ENCODE measurements at places on chromosomes 3 and 15.

DNA sequence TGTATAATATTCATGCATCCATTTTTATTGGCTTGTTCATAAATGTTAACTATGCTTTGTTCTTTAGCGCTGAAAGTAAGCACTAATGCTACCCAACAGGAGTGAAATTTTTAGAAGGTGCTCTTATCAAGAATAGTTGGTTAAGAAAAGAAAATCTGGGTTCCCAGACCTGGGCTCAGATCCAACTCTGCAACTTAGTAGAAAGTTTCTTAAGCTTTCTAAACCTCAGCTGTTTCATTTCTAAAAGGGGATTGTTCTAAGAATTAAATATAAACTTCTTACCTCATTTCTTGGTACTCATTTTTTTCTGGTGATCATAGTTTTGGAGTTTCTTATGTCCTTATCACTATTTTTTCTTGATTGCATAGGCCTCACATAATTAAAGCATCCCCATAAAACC lies 12.1 kb downstream of the ARPP21 start:
- DNase-seq: no peak

DNA sequence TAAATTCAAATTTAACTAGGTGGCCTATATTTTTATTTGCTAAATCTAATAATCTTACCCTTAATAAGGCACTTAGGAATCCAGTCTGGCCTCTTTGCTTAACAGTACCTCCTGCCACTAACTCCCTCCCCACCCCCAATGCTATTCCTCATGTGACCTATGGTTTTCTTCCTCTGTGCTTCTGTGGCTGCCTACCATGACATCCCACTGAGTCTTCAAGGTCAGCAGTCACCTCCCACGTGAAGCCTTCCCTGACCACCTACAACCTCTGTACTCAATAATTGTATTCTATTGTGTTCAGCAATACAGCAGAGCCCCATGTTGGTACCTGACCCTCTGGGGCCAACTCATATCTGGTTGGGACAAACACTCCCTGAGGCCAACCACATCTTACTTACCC lies 9.7 kb downstream of the PARP16 start:
- DNase-seq: no peak

DNA sequence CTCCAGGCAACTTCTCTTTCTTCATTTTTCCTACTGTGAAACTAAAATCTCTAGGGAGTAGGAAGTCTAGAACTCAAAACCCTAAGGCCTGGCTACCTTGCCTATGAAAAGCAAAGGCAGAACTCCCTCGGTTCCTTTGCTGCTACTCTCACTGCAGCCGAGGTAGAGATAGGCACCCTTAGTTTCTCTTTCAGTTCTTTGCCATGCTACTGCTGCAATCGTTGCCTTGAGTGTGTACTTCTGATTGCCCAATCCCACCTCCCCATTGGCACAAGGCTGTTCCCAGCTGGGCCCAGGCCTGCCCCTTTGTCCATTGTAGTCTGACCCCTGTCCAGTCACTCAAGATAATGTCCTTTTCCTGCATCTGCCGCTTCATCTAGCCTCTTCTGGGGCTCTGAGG lies 92.3 kb upstream of the MRPS22 start:
- no peak for DNase-seq

DNA sequence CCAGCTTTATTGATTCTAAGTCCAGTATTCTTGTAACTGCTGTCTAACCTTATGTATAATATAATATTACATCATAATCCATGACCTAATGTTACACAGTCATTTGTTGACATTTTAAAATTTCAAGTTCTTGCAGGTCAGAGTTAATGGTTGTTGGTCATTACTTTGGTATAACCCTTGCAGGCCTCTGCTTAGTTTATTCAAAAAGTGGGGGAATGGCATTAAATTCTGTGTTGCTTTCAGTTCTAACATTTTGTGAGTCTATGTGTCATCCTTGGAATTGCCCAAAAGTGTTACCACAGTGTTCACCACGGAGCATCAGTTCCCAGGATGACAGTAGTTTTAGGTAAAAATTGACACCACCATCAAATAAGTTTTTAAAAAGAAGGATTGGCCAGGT lies 174.8 kb upstream of the BCL6 start:
- no peak for DNase-seq

- DNase-seq: no peak
Measured at GRCh38 chr3:120555657-120556509, 40.3 kb upstream of the NDUFB4 start.

GRCh38 chr3:187742351-187743171 lies 2.7 kb downstream of the BCL6 start:
- DNase-seq: no peak

DNA sequence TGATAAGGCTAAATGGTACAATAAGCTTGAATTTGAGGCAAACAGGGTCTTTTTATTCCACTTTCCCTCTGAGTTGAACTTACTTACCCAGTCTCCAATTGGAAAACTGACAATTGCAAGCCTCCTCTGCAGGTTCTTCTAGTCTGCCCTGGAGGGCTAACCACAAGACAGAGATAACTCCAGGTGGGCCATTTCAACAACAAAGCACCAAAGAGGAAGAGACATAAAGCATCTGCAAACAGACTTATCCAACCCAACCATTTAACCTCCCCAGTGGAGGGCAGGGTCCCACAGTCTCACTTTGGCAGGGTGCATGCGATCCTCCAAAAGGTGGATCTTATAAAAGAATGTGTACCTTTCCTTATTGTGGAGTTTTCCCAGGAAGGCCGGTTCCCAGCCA lies 525.8 kb downstream of the DIPK2A start:
- no peak for DNase-seq

DNA sequence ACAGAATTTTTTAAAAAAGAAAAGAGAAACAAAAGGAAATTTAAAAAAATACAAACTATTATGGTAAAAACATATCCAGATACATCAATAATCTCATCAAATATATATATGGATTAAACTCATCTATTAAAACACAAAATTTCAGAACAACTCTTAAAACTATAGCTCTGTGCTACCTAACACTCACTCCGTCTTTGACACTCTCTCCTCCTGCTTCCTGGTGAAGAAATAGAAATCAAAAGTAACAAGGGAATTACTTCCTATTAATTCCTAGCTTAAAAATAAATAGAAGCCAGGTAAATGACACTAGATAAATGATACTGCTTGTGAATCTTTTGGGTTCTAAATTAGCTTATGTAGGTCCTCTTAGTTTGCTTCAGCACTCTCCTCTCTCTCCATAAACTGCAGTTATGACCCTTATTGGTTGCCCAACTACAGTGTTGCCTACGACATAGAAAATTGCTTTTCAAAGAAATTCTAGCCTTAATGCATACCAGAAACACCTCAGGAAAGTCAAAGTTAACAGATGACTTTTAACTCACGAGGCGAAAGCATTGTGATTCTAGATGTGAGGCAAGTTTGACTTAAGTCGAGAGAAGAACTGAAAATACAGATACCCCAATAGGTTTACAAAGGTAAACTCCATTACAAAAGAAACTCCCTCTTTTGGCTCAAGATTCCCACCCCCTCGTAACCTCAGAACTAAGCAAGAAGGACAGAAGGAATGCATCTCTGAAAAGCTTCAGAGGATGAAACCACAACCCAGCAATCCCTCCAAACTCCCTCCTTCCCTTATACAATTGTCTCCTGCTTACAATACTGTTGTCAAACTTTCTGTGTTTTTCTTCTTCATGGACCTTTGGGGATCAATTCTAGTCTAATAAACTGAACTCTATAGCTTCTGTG lies 394.7 kb downstream of the FGF12 start:
- DNase-seq: no peak

DNA sequence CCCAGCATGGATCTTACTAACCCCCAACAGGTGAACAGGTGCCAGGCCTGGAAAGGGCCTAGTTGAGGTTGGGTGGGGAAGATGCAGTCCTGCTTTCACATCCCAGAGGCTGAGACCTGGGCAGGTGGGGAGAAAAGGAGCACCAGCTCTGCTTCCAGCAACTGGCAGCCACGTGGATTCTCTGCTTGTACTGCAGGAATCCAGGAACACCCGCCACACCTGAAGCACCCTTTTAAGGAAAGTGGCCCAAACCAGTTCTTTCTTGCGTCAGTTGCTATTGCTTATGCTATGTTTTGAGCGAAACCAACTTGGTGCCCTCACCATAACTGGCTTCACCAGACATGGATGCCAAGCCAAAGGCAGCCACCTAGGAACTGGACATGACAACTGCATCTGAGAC lies 28.1 kb upstream of the NEO1 start:
- no peak for DNase-seq

- no peak for DNase-seq
Measured at GRCh38 chr15:35934383-35935049, 388.6 kb upstream of the DPH6 start.

DNA sequence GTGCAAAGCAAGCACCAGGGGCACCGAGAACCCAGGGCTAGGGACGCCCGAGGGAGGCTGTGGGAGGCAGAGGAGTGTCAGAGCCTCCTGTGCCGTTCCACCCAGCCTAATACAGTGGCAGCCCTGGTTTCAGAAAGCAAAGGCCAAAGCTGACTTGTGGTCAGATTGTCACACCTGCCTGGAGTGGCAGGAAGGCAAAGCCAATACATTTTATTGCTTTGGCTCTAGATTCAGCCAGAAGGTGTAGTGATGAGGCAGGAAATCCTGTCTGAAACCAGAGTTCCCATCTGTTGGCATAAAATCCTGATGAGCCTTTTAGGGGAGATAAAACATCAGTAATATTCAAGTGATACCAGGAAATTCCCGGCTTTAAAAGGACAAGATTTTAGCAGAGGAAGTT lies 168.3 kb downstream of the SLCO3A1 start:
- no peak for DNase-seq

GRCh38 chr15:36161771-36162212 lies 417.6 kb upstream of the CDIN1 start:
- no peak for DNase-seq

- no peak for DNase-seq
Measured at GRCh38 chr3:56720849-56721248, 37.8 kb upstream of the TASOR start.

DNA sequence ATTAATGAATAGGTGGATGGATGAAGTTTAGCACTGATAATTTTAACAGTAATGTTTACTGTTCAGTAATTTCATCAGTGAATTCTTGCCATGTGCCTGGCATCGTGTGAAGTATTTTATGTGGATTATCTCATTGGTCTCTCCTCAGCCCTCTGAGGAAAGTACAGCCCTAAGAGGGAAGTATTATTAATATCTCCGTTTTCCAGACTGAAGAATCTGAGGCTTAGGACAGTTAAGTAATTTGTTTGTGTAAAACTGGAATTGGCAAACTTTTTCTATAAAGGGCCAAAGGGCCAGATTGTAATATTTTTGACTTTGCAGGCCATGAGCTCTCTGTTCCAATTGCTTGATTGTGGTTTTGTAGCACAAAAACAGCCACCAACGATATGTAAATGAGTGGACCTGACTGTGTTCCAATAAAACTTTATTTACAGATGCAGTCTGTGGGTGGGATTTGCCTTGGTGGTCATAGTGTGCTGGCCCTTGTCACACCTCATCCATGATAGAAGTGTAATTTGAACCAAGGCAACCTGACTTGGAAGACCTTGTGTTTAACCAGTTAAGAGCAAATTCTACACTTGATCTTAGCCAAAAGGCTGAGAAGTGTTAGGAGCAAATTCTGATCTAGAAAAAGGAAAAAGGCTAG lies 255.3 kb downstream of the FEZF2 start:
- no peak for DNase-seq

DNA sequence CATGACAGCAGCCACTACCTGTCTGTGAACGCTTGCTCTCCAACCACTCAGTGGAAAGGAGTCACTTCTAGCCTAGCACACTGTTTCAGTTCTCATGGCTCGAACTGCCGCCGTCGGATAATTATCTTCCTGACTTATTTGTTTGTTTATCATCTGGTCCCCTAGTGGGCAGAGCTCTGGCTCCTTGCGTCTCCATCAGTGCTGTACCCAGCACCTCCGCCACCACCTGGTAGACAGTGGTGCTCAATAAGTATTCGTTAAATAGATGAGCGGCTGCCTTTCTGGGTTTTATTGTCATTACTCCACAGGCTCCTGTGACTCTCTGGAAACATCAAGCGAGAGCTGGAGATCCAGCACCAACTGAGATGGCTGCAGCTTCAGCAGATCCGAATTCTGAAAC lies 297.5 kb downstream of the NTRK3 start:
- no peak for DNase-seq

GRCh38 chr3:41094351-41094750 lies 105.0 kb upstream of the CTNNB1 start:
- no peak for DNase-seq

DNA sequence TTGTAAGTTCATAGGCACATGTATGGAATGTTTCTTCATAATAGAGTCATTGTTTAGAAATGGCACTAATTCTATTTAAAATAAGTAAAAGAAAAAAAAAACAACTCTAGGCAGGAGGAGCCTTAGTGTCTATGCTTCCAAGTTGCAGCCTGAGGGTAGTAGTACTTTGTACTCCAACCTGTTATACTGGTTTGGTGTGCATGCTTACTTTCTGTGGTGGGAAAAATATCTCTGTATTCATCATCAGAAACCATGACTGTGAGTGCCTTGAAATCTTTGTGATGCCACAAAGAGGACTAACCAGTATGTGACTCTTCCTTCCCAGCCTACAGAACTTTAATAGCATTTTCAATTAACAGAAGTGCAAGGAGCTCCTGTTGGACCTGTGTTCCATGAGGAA lies 4.4 kb downstream of the NAALADL2 start:
- no peak for DNase-seq

- no peak for DNase-seq
Measured at GRCh38 chr15:48096813-48097212, 24.0 kb upstream of the SLC24A5 start.

- no peak for DNase-seq
Measured at GRCh38 chr3:183328823-183329222, 75.8 kb downstream of the B3GNT5 start.

- DNase-seq: peak; percentile 60
Measured at GRCh38 chr3:13452490-13453335, 27.4 kb upstream of the HDAC11 start.

- peak; percentile 12 for DNase-seq
Measured at GRCh38 chr3:38636464-38636863, 13.0 kb downstream of the SCN5A start.

GRCh38 chr3:97958796-97959195 lies 13.4 kb downstream of the RIOX2 start:
- no peak for DNase-seq

GRCh38 chr3:39011191-39011736 lies 40.5 kb downstream of the SCN11A start:
- DNase-seq: no peak

GRCh38 chr3:109683746-109684145 lies 346.4 kb upstream of the DPPA4 start:
- DNase-seq: no peak
